ENCODE measurements at places on chromosomes 5 and 9.

- DNase-seq: no peak
Measured at GRCh38 chr5:3827624-3828023, 232.0 kb downstream of the IRX1 start.

DNA sequence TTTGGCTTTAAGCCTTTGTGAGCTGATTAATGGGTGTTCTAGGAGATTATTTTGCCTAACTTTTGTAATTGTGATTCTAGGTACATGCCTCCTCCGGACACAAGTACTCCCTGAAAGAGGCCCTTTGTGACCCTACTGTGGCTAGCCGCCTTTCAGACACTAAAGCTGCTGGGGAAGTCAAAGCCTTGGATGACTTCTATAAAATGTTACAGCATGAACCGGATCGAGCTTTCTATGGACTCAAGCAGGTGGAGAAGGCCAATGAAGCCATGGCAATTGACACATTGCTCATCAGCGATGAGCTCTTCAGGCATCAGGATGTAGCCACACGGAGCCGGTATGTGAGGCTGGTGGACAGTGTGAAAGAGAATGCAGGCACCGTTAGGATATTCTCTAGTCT lies 13.6 kb downstream of the ITGA1 start:
- DNase-seq: no peak

GRCh38 chr9:38641985-38642864 lies 21.8 kb upstream of the ANKRD18A start:
- peak; percentile 77 for DNase-seq

GRCh38 chr5:113128082-113128481 lies 151.5 kb downstream of the DCP2 start:
- DNase-seq: no peak

DNA sequence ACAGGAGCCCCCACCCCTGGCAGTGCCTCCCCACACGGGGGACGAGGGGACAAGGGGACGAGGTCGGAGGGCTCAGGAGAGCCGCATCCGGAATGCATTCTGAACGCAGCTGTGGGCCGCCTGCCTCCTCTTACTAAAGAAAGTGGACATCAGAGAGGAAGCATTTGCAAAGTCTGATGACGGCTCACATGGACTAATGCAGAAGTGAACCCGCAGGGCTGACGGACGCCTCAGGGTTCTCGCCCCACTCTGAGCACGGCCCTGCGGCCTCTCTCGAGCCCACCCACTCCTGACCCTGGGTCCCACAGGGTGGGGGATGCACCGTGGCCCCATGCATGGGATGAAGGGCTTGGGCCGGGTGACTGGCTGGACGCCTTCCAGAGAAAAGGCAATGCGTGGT lies 5.9 kb downstream of the LPCAT1 start:
- peak; percentile 35 for DNase-seq
